ENCODE measurements at places on chromosomes 11 and 22. TPM values are rescaled to one million over a fixed set of nuclear protein-coding genes. Genes with fewer than 3 reads are reported as not detected.

DNA sequence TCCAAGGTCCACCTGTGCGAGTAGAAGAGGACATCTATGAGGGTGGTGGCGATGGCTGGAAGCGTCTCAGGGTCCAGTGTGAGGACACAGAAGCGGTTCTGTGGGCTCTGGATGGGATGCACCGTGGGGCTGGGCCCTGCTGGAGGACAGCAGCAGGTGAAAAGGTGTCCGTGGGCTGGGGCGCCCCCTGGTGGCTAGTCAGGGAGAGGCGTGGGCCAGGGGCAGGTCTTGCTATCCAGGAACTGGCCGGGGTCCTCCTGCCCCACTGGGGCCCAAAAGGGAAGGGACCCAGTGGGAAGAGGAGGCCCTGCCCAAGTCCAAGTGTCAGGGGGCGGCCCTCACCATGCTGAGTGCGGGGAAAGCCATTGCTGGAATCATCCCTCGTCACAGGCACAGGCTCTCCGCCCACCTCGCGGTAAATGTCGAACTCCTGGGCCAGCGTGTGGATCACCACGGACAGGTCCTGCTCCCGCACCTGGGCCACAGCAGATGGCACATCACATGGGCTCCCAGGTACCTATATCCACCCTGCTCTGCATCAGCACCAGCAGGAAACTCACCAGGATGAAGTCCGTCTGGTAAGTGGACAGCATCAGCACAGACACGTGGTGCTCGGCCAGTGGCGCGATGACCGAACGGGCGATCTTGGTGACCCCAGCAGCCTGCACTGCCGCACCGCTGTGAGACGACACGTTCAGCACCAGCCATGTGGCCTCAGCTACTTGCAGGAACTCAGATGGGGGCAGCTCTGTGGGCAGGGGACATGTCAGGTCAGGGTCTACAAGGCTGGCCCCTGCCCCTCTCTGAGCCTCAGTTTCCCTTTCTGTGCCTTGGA is 2.3 kb downstream of the CASTOR1 start:
- peak; percentile 85 for DNase-seq

- DNase-seq, result no peak
Measured at GRCh38 chr11:30228323-30228884, 2.4 kb upstream of the FSHB start.

- DNase-seq, result no peak
Measured at GRCh38 chr11:134956450-134957210, 544.6 kb upstream of the B3GAT1 start.

The HMOX1 gene
- 22.6 TPM for total RNA-seq

- DNase-seq, result no peak
Measured at GRCh38 chr22:49450498-49450897, 377.2 kb downstream of the BRD1 start.

GRCh38 chr11:30381879-30382278 is 59.0 kb downstream of the ARL14EP start:
- no peak for DNase-seq

The UPB1 gene
- total RNA-seq, result not detected

DNA sequence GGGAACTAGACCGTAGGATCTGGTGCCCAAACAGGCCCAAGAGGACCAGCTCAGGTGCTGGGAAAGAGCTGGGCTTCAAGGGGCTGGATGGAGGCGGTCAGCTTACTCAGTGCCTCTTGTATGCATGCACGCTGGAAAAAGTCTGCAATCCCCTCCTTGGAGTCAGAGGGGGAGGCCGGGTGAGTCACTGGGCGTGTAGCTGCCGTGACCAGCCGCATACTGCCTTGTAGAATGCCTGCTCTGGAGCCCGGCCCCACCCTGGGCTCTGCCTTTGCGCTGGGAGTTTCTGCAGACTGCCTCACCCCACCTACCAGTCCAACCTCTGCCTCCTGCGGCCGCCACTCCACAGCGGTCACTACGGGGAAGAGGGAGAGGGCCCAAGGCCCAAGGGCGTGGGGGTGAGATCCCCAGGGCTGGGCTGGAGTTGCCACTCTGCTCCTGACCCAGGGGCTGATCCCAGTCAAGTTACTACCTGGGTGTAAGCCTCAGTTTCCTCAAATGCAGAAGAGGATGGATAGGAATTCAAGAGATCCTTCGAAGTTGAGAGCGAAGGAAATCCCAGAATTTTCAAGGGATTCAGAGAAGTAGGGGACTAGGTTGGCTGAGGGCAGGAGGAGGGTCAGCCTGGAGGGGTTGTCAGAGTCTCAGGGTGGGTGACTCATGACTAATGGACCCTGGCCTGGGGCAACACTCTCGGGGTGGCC is 4.2 kb downstream of the MRGPRF start:
- no peak for DNase-seq

GRCh38 chr11:32092581-32093170 is 1.8 kb downstream of the RCN1 start:
- DNase-seq, result peak; percentile 51

The NCAM1 gene
- 1.6 TPM for total RNA-seq

The TREH gene
- total RNA-seq, result not detected

The FAM180B gene
- total RNA-seq, result not detected

DNA sequence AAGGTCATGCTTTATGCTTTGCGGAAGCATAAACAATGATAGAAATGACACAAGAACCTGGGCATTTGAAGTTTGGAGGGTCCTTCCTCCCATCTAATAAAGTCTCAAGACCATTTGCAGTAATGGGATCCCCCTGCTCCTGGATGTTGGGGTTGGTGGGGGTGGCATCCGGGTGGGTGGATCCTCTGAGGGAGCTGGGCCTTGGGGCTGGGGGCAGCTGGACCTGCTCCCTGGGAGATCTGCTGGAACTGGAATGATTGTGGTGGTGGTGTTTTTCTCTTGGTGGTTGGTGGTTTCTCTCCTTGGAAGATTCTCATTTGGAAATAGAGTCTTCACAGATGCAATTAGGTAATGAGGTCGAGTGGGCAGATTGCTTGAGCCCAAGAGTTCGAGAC is 2.2 kb upstream of the NAP1L4 start:
- DNase-seq, result no peak

DNA sequence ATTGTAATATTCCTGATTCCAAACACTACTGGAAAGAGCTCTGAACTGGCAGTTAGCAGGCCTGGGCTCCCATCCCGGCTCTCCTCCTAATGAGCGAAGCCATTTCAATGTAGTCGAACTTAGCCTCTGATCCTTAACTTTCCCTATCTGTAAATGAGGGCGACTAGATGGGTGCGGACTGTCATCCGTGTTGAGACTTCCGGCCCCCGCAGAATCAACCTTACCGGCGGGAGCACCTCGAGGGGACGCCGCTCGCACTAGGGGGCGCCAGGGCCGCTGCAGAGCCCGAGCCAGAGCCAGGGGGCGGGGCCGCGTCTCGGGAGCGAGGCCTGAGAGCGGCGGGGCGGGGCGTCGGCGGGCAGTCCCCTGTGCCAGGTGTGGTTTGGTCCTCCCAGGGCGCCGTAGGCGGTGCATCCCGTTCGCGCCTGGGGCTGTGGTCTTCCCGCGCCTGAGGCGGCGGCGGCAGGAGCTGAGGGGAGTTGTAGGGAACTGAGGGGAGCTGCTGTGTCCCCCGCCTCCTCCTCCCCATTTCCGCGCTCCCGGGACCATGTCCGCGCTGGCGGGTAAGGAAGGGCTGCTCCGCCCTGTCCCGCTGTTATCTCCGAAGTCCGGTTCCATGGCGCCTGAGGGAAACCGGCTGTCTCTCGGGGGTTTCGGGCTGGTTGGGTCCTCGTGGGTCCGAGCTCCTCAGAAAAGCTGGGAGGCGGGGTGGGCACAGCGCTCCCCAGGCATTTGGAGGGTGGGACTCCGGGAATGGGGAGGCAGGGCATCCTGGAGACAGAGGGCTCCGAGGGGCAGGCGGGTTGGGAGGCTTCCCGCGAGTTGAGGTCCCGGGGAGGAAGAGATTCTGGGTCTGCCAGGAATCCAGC is at the start of gene LIMK2:
Gene LIMK2 (plus strand): TSS at position 437 of the 869 bp plus-strand sequence. CDS start 111 bp downstream, at position 548.
- peak; percentile 98 for DNase-seq

DNA sequence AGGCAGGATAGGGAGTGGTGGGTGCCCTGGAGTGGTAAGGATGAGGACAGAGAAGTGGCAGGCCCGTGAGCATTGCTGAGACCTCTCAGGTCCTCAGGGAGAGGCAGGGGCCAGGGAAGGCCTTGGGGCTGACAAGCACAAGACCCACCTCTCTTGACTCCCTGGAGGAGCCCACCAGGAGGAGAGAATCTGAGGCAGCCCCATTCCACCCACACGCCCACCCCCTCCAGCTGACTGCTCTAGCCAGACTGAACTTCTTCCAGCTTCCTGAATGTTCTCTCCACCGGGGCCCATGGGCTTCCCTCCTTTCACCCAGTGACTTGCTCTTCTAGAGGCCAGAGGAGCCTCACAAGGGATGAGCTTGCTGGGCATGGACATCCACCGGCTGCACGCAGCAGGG is 1403.0 kb downstream of the BRD1 start:
- no peak for DNase-seq

GRCh38 chr11:34846467-34846866 is 69.7 kb downstream of the APIP start:
- DNase-seq, result no peak

GRCh38 chr11:3962406-3962840 is 107.0 kb downstream of the STIM1 start:
- no peak for DNase-seq

The TMEM191B gene
- total RNA-seq, result 26.3 TPM

The SCUBE1 gene
- total RNA-seq, result 3.2 TPM

- DNase-seq, result peak; percentile 27
Measured at GRCh38 chr11:121552154-121552553, 99.4 kb upstream of the SORL1-AS1 start.

The C22orf42 gene
- 0.76 TPM for total RNA-seq

The ANKK1 gene
- not detected for total RNA-seq

Measured in GM23338 (cell line).